GM20000 (cell line): ENCODE measurements at places on chromosomes 7 and 10.

DNA sequence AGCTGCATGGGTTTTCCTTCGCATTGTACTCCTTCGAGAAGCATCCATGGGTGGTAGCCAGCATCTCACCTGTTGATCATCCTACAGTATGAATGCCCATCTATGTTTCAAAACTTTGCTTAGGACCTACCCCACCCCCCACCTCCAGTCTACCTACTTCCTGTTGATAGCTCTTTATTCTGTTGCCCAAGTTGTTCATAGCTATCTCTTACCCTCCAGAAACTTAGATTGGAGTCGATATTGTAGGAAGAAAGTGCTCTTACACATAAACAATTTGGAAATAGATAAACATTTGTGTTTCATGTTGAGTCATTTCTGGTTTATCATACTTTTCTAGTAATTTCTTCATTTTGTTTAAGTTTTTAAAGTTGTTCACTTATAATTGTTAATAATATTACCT is 90.1 kb downstream of the FAS start:
- DNase-seq = no peak

DNA sequence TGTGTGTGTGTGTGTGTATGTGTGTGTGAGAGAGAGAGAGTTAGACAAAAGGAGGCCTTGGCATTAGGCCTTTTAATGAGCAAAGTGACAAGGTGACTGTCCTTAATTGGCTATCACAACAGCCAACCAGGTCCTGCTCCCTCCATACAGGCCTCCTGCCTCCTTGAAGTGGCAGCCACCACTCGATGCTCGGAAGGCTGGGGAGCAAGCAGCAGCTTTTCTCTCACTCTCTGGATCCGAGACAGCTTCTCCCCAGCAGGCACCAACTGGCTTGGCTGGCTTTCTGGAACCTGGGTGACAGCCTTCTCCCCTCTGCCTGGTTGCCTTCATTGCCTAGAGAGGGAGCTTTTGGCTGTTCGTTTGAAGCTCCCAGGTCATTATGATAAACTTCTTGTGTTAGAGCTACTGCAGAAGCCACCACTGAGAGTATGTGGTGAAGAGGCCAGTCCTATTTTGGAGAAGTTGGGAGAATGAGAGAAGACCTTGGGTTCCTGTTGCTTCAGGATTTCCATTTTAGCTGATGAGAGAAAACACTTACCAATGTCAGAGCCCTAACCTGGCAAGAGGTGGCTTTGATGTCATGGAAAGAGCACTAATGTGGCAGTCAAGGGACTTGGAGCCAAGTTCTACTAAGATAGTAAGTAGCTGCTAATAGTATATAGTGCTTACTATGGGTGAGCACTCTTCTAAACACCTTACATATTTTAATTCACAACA is 37.6 kb downstream of the RPS24 start:
- DNase-seq = no peak

- peak; percentile 81 for DNase-seq
Observed at GRCh38 chr10:99620711-99621453, 643 bp upstream of the SLC25A28 start.

- no peak for DNase-seq
Observed at GRCh38 chr10:29104661-29105399, 184.0 kb upstream of the LYZL1 start.

DNA sequence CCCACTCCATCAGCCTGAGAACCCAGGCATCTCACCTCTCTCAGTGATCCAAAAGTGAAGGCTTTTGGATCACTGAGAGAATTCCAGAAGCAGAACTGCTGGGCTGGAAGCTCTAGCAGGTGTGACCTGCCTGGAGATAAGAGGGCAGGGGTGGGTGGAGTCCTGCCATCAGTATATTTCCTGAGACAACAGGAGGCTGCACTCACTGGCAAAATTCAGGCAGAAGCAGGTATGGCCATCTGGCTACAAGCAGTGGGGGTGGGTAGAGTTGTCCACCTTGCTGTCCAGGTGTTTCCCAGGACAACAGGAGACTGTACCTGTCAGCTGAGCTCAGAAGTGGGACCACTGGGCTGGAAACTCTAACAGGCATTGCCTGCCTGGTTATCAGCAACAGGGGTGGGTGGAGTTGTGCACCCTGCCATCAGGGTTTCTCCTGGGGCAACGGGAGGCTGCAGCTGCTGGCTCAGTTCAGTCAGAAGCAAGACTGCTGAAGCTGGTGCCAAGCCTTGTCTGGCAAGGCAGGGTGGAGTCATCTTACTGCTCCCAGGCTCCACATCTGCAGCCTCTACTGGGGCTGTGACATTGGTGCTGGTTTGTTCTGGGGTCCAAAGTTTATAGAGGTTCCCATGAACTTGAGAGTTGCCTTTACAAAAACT is 47.2 kb upstream of the SFTPD start:
- DNase-seq = no peak

- no peak for DNase-seq
Observed at GRCh38 chr7:132430861-132431822, 145.1 kb downstream of the PLXNA4 start.

DNA sequence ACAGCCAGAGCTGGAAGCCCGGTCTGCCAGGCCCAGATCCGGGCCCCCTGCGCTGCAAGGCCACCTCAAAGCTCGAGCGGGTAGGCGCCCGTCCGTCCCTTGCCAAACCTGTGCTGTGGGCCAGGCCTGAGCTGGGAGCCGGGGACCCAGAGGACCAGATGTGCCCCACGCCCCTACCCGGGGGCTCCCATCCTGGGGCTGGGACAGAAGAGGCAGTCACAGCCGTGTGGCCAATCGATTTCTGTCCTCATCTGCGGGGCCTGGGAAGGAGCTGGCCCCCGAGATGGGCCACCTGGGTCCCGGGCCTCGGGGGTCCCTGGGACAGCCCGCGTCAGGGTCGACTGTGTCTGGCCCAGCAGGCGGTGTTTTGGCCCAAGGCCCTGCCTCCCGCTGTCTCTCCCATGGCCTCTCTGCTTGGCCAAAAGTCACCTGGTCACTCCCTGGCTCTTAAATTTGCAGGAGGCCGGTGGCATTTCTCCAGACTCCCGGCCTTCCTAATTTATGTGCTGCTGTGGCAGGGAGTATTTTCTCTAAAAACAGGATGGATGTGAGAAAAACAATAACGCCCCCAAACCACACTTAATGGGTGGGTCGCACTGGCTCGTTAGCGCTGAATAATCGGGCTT is 63.8 kb downstream of the UNCX start:
- DNase-seq = no peak

- no peak for DNase-seq
Observed at GRCh38 chr10:122373721-122374120, 787 bp upstream of the PLEKHA1 start.

DNA sequence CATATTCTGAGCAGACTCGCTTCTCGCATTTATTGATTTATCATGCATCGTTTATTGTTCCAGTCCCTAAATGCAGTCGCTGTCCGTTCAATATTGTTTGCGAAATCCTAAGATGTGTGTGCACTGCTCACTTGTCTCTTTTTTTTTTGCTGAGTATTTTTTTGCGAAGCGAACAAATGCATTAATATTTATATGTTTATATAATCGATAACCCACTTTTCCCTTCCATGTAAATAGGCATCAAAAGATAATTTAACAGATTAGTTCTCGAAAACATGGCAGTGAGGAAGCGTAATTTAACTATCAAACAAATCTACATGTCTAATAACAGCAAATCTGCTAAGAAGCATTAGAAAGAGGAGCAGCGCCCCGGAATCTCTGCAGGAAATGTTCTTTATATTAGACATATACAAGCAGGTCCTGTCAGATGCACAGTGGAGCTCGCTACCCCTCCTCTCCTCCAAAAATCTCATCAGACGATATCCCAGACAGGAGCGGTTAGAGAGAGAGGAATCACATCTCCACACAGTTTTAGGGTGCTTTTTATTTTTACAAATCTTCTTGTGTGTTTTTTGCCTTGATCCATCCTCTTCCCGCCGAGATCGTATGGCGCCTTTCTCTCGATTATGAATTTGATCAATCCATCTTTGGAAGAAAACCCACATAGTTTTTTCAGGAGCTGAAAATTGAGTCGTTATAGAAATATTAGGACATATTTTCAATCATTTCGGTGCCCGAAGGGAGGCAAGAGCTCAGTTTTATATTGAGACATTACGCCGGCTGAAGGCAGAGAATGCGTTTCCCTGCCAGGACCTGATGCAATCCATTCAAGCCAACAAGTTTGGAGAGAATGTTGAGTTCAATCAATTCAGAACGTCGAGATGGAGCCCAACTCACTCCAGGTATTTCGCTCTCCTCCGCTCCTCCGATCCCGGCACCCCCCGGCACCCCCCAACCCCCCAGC is at the start of gene ARID5B:
TSS of gene ARID5B (plus strand) at position 871 of the 964 bp plus-strand sequence. CDS start at position 882, 11 bp downstream.
- peak; percentile 69 for DNase-seq

DNA sequence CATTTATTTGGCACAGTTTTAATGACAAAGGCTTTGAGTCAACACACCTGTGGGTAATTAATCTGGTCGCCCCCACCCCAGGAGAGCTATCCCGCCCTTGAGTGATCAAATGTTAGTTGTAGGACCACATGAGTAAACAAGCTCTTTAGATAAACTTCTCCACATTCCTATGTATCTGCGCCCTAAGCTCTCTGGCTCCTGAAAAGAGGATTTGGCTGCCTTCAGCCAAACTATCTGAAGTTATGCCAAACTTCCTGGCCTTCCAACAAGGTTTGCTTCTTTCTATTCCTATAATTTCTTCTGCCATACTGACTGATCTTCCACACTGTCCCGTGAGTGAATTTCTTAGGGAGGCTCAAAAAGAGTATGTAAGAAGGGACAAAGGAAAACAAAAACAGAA is 134.2 kb downstream of the RALA start:
- no peak for DNase-seq

DNA sequence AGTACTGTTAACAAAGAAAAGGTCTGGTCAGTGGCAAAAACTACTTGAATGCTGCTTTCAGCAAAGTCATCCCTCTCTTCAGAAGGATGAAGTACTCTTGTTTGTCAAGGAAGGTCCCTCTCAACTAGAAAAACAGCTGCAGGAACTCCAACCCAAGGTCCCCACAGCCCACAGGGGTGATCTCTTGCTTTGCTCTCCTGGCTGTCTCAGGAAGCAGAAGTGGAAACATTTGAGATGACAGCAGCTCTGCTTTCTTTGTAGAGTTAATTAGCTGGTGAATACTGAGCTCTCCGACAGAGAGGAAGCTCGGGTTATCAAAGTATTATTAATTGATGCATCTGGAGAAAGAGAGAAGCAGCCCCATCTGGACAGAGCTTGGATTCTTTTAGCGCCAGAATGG is 25.4 kb upstream of the LRGUK start:
- no peak for DNase-seq

GRCh38 chr10:119368581-119368980 is 161.2 kb downstream of the GRK5 start:
- DNase-seq = no peak

DNA sequence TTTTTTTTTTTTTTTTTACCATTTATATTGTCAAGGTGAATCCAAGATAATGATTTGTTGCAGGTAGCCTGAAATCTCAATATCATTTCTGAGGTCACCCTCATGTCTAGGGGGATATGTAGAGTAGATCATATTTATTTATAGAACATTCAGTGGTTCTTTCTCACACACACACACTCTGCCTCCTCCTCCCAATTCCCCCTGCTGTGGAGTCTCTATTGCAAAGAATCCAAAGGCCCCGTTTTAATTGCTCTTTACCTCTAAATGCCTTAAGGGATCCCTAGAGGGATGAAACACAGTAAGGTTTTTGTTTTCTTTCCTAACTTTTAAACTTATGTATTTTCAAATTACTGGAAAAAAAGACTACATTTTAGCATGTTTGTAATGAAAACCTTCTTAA is 170.0 kb downstream of the PRKG1 start:
- no peak for DNase-seq

- DNase-seq = no peak
Observed at GRCh38 chr7:157844611-157845010, 507.8 kb downstream of the DNAJB6 start.

GRCh38 chr10:29853913-29854312 is 205.5 kb downstream of the JCAD start:
- DNase-seq = no peak

DNA sequence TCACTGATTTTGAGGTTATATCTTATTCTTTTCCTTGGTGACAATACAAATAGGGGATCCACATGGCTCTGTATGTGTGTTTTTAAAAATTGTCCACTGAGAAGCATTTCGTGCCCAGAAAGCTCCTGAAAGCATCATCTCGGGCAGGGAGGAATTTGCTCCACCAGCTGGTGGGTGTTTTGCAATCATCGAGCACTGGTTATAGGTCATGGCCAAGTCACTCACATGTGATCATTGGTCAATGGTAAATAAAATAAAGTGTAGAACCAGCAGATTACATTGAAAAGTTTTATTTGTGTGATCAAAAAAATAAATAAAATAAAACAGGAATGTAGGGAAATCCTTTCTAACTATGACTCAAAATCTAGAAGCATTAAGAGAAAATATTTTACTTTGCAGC is 23.0 kb upstream of the SNX13 start:
- DNase-seq = no peak

DNA sequence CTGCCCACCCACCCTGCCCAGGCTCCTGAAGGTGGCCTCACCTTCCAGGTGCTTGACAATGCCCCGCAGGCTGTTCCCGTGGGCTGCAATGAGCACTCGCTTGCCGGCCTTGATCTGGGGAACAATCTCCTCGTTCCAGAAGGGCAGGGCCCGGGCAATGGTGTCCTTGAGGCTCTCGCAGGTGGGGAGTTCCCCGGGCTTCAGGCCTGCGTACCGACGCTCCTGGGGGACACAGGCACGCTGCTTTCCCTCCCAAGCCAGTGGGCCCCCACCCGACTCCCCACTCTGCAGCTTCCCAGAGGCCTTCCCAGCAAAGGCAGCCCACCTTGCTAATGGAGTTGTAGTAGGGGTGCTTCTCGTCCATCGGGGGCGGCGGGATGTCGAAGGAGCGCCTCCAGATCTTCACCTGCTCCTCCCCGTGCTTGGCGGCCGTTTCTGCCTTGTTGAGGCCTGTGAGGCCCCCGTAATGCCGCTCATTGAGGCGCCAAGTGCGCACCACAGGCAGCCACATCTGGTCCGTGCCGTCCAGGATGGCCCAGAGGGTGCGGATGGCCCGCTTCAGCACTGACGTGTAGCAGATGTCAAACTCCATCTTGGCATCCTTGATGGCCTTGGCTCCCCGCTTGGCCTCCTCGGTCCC is 456 bp downstream of the PGAM2 start:
- no peak for DNase-seq

DNA sequence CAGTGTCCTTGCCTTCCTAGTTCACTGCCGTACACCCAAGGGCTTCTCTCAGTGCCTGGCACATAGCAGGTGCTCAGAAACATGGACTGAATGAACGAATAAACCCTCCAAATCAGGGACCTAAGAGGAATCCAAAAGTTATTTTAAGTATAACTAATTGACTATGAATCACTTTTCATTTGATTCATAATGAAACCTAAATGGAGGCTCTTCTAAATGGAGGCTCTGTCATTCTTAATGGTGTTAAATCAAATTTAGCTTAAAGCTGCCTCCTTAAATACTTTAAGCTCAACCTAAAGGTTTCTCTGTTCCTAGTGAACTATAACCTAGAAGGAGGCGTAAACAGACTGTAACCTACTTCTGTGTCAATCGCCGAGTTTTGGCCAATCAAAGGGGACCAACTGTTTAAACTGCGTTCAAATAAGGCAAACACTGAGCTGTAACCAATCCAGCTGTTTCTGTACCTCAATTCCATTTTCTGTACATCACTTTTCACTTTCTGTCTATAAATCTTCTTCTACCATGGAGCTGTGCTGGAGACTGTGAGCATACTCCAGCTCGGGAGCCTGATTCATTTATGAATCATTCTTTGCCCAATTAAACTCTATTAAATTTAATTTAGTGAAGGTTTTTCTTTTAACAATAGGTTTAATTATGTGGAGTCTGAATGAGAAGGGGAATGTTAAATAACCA is 11.0 kb downstream of the PYROXD2 start:
- no peak for DNase-seq
